ENCODE measurements at places on chromosomes 12 and 14. TPM values are rescaled to one million over a fixed set of nuclear protein-coding genes. Genes with fewer than 3 reads are reported as not detected.

Gene SLCO1B3
- not detected for total RNA-seq

Gene CNTN1
- 376 TPM for total RNA-seq

Gene CPM
- 1.7 TPM for total RNA-seq

Gene LRRIQ1
- 5.9 TPM for total RNA-seq

Gene C14orf132
- 41.8 TPM for total RNA-seq

Gene PLBD2
- 11.3 TPM for total RNA-seq

Gene PNMA1
- 113 TPM for total RNA-seq

Gene PTPRR
- 12.8 TPM for total RNA-seq

Gene CCDC175
- total RNA-seq = 2.0 TPM

Gene CMA1
- total RNA-seq = not detected

Gene CD27
- 0.25 TPM for total RNA-seq

Gene DICER1
- 102 TPM for total RNA-seq

Gene ABHD4
- 3.4 TPM for total RNA-seq

Gene REM2
- 2.0 TPM for total RNA-seq

Gene PLEKHG3
- total RNA-seq = 7.1 TPM

Gene VRTN
- total RNA-seq = not detected

Gene PTGER2
- total RNA-seq = not detected

Gene EIF2S3B
- 0.98 TPM for total RNA-seq

Gene FOXG1
- 54.8 TPM for total RNA-seq

Gene WSB2
- total RNA-seq = 215 TPM

Gene SLCO1B1
- not detected for total RNA-seq

Gene TMPRSS12
- not detected for total RNA-seq

Gene POTEG
- total RNA-seq = not detected

Gene C3AR1
- total RNA-seq = 0.49 TPM

Gene KCNMB4
- 32.0 TPM for total RNA-seq

Gene NABP2
- total RNA-seq = 14.0 TPM

Gene DLK1
- total RNA-seq = 0.25 TPM

Gene METTL1
- 0.74 TPM for total RNA-seq

Gene TGM1
- 0.49 TPM for total RNA-seq

Gene B3GNT4
- 4.7 TPM for total RNA-seq

Gene IGFBP6
- 6.4 TPM for total RNA-seq

Gene RBM25
- total RNA-seq = 41.3 TPM

Gene MFAP5
- 1.7 TPM for total RNA-seq

Gene C12orf54
- total RNA-seq = not detected

Gene ALG10
- 22.6 TPM for total RNA-seq

Gene MBIP
- 21.9 TPM for total RNA-seq
